Thyroid gland (tissue), 4 donors: ENCODE measurements at places on chromosomes 16 and 17. TPM values are rescaled to one million over a fixed set of nuclear protein-coding genes. Genes with fewer than 3 reads are reported as not detected.

Gene CDH5
- 71.6 TPM for total RNA-seq

Gene RAB34
- 138 TPM for total RNA-seq

Gene GRAP
- total RNA-seq: 19.8 TPM

Gene TSNAXIP1
- 0.34 TPM for total RNA-seq
